PC-3 (cell line): ENCODE measurements at places on chromosomes 2 and 18. TPM values are rescaled to one million over a fixed set of nuclear protein-coding genes. Genes with fewer than 3 reads are reported as not detected.

DNA sequence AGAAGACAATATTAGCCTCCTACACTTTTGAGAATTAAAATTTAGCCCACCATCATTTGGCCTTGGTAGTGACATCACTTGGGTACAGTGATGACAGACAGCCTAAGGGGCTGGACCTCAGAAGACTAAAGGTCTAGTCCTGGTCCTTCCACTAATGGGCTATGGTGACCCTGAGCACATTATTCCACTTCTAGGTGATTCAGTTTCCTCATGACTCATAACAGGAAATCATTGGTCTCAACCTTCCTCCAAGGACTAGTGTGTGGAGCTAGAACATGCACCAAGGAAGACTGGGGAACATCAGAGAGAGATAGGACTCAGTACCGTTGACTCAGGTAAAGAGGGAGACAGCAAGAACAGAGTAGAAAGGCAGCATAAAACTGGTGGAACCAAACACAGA lies 64.0 kb downstream of the TFCP2L1 start:
- DNase-seq, result peak; percentile 68

DNA sequence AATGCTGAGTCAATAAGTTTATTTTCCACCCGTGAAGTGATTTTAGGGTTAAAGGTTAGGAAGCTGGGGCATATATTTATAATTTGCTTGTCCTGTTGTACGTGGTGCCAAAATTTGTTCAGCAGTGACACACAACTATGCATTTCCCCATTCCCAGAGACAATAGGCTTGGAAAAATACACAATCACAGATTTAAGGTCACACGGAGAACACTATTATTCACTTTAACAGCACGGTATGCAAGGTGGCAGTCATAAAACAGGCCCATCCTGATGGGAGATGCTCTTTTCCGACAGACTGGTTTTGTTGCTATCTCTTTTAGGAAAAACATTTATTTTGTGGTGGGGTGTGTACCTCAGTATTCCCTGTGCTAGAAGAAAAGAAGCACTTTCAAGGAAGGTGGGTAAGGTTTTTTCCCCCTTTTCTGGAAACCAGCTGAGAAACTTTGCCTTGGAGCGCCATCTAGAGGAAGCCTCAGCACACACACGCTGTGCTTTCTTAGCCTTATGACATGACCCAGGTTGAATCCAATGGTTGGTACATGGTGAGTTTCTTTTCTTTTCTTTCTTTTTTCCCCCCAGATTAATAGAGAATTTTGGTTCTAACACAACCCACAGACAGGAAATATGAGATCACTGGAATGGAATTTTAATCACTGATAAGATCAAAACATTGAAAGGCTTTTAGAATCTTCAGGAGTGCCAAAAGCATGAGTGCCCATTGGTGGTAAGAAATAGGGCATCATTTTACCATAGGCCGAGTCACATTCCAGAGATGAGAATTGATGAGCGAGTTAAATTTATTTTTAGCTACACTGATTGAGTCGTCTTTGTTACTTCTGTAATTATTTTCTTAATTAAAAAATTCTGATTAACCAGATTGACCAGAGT lies 332.1 kb downstream of the AGPS start:
- DNase-seq, result peak; percentile 62

DNA sequence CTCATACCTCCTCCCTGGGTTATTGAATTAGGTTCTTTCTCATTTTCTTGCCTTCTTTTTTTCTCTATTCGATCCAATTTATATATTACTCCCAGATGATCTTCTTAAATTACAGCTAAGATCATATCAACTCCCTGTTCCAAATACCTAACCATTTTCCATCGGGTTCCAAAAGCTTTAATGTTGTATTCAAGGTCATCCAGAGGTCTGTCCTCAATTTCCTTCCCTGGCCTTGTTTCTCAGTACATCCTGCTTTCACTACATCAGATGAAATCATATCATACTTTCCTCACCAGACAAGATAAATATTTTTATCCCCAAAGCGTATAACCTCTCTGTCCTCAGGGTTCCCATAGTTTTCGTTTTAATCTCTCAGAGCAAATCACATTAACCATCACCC lies 36.3 kb upstream of the GREB1L start:
- DNase-seq, result no peak

OR6B2 gene
- total RNA-seq, result not detected in 2 replicates

PLGLB2 gene
- total RNA-seq, result 0.87 TPM in 1 of 2 replicates, not detected in the other

GNLY gene
- total RNA-seq, result not detected in 2 replicates

REG3A gene
- total RNA-seq, result not detected in 2 replicates
